ENCODE measurements at places on chromosomes 16 and 17.

- DNase-seq = no peak
These were observed 9.9 kb downstream of the GINS2 start for GRCh38 chr16:85678821-85679220.

DNA sequence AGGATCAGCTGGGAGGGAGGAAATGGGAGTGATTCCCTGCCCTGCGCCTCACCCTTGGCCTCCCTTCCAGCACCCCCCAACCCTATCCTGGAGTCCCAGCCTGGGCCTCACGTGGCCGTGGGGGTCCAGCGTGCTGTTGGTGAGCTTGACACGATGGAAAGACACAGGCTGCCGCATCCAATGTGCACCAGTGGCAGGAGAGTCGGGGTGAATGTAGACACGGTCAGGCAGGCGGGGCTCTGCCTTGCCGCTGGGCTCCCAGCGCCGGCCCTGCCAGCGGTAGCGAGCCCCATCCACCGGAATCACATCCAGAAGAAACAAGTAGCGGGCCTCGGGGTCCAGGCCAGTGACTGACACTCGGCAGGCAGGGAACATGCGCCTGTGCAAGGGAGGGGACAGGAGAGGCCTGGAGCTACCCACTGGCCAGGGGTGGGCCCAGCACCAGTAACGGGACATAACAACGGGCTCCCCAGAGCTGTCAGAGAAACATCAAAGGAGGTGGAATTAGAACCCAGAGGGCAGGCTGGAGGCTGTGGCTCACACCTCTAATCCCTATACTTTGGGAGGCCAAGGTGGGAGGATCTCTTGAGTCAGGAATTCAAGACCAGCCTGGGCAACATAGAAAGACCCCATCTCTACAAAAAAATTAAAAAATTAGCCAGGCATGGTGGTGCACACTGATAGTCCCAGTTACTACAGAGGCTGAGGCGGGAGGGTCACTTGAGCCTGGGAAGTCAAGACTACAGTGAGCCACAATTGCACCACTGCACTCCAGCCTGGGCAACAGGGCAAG lies 2.7 kb downstream of the TBX6 start:
- DNase-seq = no peak

DNA sequence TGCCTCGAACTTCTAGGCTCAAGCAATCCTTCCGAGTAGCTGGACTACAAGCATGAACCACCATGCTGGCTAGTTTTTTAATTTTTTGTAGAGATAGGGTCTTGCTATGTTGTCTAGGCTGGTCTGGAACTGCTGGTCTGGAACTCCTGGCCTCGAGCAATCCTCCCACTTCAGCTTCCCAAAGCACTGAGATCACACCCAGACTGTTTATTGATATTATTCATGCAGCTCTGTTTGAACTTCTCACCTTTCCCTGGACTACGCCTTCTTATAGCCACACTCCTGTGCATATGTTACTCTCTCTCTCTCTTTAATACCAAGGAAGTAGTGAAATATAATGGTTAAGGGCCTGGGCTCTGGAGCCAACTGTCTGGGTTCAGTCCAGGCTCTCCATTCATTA lies 4.6 kb downstream of the COG7 start:
- DNase-seq = no peak

DNA sequence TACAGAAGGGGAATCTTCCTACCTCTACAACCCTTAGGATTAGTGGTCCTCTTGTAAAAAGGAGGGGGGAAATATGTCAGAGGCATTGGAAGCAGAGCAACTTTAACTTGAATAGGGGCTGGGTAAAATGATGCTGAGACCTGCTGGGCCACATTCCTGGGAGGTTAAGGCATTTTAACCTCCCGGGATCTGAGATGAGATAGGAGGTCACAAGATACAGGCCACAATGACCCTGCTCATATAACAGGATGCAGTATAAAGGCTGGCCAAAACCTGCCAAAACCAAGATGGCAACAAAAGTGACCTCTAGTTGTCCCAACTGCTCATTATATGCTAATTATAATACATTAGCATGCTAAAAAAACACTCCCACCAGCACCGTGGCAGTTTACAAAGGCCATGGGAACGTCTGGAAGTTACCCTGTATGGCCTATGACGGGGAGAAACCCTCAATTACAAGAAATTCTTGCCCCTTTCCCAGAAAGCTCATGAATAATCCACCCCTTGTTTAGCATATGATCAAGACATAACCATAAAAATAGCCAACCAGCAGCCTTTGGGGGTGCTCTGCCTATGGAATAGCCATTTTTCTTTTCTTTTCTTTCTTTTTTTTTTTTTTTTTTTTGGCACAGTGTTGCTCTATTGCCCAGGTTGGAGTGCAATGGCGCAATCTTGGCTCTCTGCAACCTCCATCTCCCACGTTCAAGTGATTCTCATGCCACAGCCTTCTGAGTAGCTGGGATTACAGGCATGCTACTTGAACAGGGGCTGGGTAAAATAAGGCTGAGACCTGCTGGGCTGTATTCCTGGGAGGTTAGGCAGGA lies 6.2 kb upstream of the C1QTNF1 start:
- DNase-seq = no peak

DNA sequence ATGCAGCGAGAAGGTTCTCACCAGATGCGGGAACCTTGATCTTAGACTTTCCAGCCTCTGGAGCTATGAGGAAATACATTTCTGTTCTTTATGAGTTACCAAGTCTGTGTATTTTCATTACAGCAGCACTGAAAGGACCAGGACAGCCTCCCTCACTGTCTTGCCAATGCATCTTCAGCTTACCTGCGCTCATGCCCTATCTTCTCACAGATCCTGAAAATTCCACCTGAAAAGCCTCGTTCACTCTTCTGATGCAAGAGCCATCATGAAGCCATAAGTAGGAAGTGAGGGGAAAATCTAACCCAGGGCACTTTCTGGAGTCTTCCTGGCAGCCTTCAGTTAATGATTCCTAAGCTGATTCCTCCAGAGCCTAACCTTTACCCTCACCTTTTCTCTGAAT lies 194.0 kb downstream of the SALL1 start:
- DNase-seq = no peak

GRCh38 chr16:75754141-75754540 lies 27.9 kb upstream of the CPHXL start:
- DNase-seq = no peak

- no peak for DNase-seq
These were observed 151.5 kb downstream of the KCNJ2 start for GRCh38 chr17:70320673-70321345.

GRCh38 chr16:53545433-53545832 lies 42.4 kb upstream of the AKTIP start:
- DNase-seq = no peak

GRCh38 chr17:14460516-14461226 lies 159.8 kb downstream of the HS3ST3B1 start:
- no peak for DNase-seq

GRCh38 chr17:35423761-35424160 lies 8.5 kb downstream of the SLFN12 start:
- no peak for DNase-seq

- DNase-seq = no peak
These were observed 28.2 kb upstream of the KPNB1 start for GRCh38 chr17:47621293-47622179.

DNA sequence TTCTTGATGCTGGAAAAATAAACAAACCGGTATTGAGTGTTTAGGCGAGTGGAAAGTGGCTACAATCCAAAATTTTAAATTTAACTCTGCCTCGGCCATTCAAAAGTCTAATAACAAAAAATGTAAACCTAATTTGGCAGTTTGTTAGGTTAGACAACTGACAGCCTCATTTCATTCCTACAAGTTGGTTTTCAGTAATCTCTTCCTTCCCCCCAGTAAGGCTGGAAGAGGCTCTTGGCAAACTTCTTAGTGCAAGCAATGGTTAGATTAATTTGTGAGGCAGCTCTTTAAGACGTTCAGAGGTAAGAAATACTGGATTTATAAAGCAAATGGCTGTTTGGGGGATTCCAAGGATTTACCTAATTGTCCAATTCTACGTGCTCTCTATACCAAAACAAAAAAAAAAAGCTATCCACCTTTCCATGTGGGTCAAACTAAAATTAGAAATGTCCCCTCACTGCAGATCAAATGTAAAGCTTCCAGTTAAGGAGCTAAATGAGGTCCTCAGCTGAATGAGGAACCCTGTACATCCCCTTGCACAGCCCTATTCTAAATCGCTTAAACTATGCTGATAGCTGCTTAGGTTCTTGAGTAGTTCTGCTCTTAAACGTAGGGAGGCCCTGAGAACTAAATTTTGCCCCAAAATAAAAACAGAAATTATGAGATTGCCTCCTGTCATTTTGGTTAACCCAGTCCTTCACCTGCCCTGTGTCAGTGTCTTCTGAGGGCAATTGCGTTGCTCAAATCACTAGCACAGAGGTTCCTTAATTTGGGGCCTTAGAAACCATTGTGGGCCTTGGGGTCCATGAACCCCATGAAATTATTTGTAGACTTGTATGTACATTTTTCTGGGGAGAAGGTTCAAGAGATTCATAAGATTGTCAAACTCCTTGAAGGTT lies 2.9 kb downstream of the HEXIM1 start:
- DNase-seq = no peak

GRCh38 chr16:54780266-54780665 lies 150.4 kb upstream of the IRX5 start:
- DNase-seq = no peak

GRCh38 chr17:82152114-82152513 lies 54.1 kb upstream of the FASN start:
- no peak for DNase-seq

GRCh38 chr16:55147396-55147795 lies 176.6 kb upstream of the IRX6 start:
- no peak for DNase-seq

- no peak for DNase-seq
These were observed 11.1 kb downstream of the FLCN start for GRCh38 chr17:17225901-17226300.

All from NCI-H2029 treated with DMSO at 0.1 percent for 48 hours (cell line).